ENCODE measurements at places on chromosomes 1 and 21.

DNA sequence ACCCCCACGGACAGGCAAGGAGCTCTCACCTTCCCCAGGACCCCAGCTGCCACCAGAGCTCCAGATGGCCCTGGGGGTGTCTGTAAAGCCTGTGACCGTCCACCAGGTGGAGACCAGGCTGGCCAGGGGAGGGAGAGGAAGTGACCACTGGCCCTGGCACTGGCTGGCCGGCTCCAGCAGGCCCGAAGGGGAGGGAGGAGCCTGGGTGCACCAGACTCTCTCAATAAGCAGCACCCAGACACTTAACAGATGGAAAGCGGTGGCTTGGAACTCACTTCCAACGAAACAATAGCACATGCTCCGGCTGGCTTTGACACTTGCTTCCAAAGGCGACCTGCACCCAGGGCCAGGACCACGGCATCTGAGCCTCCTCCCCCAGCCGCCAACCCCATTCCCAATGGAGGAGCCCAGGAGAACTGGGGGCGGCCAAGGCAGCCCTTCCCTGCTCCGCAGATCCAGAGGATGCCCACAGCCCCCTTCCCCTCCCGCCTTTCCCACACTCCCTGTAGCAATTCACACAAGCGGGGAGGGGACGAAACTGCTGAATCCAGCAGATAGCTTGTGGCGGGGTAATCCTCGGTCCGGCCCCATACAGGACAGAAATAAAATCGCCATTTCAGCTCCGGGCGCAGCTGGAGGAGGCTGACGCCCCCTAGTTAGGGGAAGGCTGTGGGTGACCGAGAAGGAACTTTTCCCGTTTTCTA lies 742 bp upstream of the PDE9A start:
- DNase-seq, result no peak

GRCh38 chr1:94611681-94612475 lies 70.3 kb upstream of the F3 start:
- no peak for DNase-seq

DNA sequence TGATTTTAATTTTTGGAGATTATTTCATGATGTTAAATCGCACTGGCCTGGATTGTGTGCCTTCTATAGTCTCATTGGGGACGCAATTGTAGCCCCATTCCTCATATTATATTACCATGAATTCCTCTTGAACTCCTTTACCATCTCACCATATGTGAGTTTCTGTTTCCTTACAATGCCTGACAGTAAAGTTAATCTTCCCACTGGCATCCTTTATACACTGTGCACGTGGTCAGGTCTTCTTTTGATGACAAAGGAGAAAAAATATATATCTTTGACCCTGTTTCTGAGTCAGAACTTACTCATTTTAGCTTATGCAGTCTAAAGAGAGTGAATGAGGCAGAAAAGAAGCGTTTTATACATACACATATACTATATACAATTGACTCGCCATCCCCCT lies 774 bp upstream of the ABL2 start:
- no peak for DNase-seq

DNA sequence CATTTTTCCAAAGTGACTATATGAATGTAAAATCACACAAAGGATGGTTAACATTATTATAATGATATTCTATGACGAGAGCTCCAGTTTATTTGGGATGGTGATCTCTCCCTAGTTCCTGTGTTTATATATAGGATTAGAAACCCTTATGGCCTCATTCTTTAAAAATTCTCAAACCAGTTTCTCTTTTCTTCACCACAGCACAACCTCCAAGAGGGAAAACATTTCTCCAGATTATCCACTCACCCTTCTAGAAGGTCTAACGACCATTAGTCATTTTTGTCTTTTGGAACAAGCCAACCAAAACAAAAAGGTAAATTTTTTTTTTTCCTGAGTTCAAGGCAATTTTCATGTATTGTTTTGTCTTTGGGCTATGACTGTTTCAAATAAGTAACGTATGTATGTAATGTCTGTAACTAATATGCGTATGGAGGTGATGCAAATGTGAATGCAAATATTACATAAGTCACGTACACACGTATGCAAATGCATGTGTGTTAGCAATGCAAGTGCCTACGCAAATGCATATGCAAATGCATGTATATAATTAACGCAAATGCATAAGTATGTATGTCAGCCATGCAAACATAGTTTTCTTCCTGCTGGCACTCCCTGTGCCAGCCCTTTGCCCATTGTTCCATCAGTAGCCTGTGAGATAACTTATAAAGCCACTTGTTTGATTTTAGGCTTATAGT lies 72.5 kb upstream of the MORC3 start:
- DNase-seq, result no peak

- no peak for DNase-seq
Observed at GRCh38 chr1:221451741-221452140, 290.1 kb downstream of the DUSP10 start.

- DNase-seq, result no peak
Observed at GRCh38 chr1:240343966-240344365, 252.3 kb downstream of the FMN2 start.

DNA sequence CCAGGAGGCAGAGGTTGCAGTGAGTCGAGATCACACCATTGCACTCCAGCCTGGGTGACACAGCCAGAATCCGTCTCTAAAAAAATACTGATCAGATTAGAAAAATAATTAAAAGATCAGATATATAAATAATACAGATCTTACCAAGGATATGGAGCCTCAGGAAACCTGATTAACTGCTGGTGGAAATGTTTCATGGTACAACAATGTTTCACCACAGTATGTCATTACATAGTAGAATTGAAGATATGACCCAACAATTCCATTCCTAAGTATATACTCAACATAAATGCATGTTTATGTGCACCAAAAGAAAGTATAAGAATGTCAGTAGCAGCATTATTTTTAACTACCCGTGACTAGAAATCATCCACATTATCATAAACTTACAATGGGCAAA lies 41.7 kb downstream of the CD53 start:
- no peak for DNase-seq

Data from activated T-cell treated with anti-CD3 and anti-CD28 coated beads for 24 hours (primary cell).